A549 treated with GW870086 at 1 μM for 4 hours (cell line): ENCODE measurements at places on chromosomes 1 and 21. TPM values are rescaled to one million over a fixed set of nuclear protein-coding genes. Genes with fewer than 3 reads are reported as not detected.

Gene C1orf115
- total RNA-seq, result 4.5 to 6.4 TPM (median 5.8 TPM) in 5 replicates

Gene PRRX1
- 0.02 to 0.03 TPM in 2 of 5 replicates, not detected in the others for total RNA-seq

Gene RAD54L
- 9.5 to 12.4 TPM (median 10.4 TPM) in 5 replicates for total RNA-seq

Gene METTL18
- total RNA-seq, result 5.2 to 6.7 TPM (median 6.5 TPM) in 5 replicates

Gene PROX1
- total RNA-seq, result 0.03 to 0.26 TPM (median 0.12 TPM) in 5 replicates

Gene GJC2
- total RNA-seq, result 0.17 to 0.53 TPM (median 0.40 TPM) in 5 replicates

Gene AMY1C
- not detected in 5 replicates for total RNA-seq

Gene LRRC71
- total RNA-seq, result 0.11 to 0.22 TPM (median 0.19 TPM) in 3 of 5 replicates, not detected in the others

Gene CFHR1
- total RNA-seq, result 0.19 to 0.23 TPM in 2 of 5 replicates, not detected in the others

Gene SCP2
- total RNA-seq, result 38.7 to 64.8 TPM (median 51.0 TPM) in 5 replicates

Gene RGS4
- not detected in 5 replicates for total RNA-seq

Gene MANEAL
- total RNA-seq, result 21.3 to 25.5 TPM (median 24.6 TPM) in 5 replicates

Gene HLX
- total RNA-seq, result 3.1 to 5.5 TPM (median 3.8 TPM) in 5 replicates

Gene OTUD3
- total RNA-seq, result 2.2 to 3.1 TPM (median 2.7 TPM) in 5 replicates

Gene RNU1-3
- total RNA-seq, result 36.3 TPM in 1 of 5 replicates, not detected in the others

Gene WNT3A
- not detected in 5 replicates for total RNA-seq

Gene CHIA
- not detected in 5 replicates for total RNA-seq

Gene RPS6KC1
- 9.2 to 11.8 TPM (median 10.9 TPM) in 5 replicates for total RNA-seq

Gene RPE65
- not detected in 5 replicates for total RNA-seq
